A549 treated with dexamethasone at 1 μM for 4 hours (cell line): ENCODE measurements at places on chromosomes 13 and 19. TPM values are rescaled to one million over a fixed set of nuclear protein-coding genes. Genes with fewer than 3 reads are reported as not detected.

Gene GPR18
- total RNA-seq = not detected in 5 replicates

Gene CPB2
- total RNA-seq = 0.06 to 0.11 TPM (median 0.08 TPM) in 3 of 5 replicates, not detected in the others

Gene HPN
- total RNA-seq = 0.03 to 0.21 TPM (median 0.09 TPM) in 5 replicates

Gene SLC7A10
- 0.05 to 0.06 TPM (median 0.05 TPM) in 3 of 5 replicates, not detected in the others for total RNA-seq

Gene SHISA2
- 0.05 to 0.08 TPM (median 0.06 TPM) in 4 of 5 replicates, not detected in the other for total RNA-seq

Gene RYR1
- total RNA-seq = 5.2 to 7.6 TPM (median 6.3 TPM) in 5 replicates

Gene OR4F17
- not detected in 5 replicates for total RNA-seq
